ENCODE measurements at places on chromosomes 7 and 10.

GRCh38 chr7:104135760-104136558 is 71.9 kb downstream of the ORC5 start:
- DNase-seq = no peak

DNA sequence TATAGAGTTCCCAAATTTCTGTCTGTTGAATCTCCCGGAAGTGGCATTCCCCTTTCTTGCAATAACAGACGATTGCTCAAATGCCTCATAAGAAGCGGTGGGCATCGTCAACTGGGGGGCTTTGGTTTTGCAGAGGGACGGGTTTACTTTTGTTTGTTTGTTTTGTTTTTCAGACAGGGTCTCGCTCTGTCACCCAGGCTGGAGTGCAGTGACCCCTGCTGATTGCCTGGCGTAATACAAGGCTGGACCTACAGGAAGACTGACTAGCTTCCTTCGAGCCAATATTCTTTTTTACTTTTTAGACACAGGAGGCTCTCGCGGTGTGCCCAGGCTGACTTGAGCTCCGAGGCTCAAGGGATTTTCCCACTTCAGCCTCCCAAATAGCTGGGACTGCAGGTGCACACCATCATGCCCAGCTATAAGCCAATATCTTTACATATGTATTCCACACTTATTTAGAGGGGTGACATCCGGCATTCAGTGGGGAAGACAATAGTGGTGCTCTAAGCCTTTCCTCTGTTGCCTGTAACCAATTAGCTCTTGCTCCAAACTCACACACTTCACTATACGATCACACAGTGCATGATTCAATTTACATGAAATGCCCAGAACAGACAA is 58.1 kb downstream of the FHIP2A start:
- no peak for DNase-seq

GRCh38 chr10:93476756-93477155 is 5.4 kb downstream of the MYOF start:
- DNase-seq = no peak

DNA sequence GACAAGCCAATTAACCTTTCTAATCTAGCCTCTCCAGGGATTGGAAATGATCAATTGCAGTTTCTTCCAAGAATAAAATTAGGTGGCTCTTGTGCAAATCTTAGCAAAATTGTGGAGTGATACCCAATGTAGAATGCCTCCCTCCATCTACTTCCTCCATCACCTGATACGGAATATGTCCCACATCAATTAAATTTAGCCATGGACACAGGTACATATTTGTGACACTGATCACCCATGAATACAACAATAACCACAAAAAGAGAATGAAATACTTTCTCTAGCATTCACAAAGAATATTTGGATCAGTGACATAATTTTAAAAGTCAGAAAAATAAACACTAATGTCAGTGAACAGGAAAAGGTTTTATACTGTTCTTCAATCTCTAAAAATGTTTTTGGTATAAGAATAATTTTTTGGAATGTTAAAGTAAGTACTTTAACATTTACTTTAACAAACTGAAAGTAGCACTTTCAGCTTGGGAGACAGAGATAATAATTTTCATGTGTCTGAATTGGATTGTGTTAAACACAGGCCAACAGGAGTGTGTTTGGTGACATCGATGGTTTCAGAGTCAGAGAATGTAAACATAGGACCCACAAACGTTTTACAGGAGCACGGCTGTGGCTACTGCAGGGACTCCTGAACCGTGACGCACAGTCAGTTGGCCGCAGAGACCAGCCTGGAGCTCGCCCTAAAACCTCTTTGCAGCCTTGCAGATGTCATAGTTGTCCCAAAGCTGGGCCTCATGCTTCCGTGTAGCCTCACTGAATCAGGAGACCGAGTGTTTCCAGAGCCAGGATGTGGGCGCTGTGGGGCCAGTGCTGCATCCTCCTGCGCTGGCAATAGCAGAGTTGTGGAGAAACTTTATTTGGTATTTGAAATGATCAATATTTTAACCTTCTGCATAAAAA is 7.2 kb downstream of the RBM20 start:
- peak; percentile 88 for DNase-seq

DNA sequence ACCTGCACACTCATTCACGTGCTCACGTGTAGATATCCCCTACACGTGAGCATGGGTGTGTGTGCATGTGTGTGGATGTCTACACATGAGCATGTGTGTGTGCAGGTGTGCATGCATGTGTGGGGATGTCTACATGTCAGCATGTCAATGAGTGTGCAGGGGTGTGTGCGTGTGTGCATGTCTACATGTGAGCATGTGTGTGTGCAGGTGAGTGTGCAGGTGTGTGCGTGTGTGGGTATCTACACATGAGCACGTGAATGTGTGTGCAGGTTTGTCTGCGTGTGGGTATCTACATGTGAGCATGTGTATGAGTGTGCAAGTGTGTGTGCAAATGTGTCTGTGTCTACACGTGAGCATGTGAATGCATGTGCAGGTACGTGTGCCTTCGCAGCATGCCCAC is 274.8 kb downstream of the PTPRN2 start:
- no peak for DNase-seq

- peak; percentile 21 for DNase-seq
Observed at GRCh38 chr10:70974351-70974901, 86.1 kb upstream of the PCBD1 start.

DNA sequence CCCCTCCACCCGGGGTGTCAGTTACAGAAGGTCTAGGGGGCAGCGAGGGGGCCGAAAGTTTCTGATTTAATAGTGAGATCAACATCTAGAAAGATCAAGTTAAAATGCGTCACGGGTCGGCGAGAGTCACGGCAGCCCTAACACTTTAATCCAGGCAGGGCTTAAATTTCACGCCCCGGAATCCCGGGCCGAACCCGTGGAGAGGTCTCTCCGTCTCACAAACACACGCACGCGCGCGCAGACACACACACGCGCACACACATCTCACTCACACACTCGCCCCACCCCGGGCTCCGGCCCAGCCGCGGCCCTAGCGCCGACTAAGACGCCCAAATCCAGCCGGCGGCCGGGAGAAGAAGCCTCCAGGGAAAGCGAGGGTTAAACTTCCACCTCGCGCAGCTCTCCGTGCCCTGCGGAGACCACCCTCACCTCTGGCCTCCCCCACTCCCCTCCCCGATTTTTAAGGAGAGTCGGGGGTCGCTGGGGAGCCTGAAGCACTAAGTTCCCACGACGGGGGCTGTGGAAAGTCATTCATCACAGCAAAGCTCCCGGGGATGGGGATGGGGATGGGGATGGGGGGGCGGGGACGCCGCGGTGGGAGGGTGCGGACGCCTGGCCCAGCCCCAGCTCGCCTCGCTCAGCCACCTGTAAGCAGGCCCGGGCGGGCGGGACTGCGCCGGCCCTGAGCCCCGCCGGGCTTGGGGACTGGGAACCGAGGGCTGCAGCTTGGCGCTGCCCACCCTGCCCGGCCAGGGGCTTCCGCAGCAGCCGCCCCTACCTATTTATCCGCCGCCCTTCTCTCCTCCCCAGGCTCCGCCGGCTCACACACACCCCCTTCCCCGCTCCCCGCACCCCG is 1.6 kb downstream of the PDGFA start:
- DNase-seq = no peak

DNA sequence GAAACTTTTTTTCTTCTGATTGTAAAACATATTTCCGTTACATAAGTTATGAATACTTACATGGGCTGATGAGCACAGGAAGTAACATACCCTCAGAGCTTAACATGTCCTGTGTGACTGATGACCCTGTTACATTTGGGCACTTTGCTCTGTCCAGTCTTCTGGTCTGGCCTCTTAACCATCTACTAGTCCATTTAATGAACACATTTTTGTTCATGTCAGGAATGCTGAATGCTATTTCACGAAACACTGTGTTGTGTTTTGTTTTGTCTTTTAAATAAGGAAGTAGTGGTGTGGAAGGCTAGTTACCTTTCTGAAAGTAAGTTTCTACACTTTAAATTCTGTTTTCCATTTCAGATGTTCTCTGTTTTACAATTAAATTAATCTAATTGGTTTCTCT is 77.7 kb downstream of the RBM33 start:
- no peak for DNase-seq

DNA sequence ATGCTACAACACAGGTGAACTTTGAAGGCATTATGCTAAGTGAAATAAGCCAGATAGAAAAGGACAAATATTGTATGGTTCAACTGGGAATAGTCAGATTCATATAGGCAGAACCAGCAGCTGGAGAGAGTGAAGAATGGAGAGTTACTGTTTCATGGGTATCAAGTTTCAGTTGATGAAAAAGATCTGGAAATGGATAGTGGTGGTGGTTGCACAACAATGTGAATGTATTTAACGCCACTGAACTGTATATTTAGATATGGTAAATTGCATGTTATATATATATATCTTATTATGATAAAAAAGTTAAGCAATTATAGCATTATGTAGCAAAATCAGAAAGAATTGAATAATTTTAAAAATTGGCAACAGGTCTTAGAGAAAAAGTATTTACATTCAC is 3.9 kb downstream of the LMBR1 start:
- no peak for DNase-seq

Data from HFF-Myc (cell line).